ENCODE measurements at places on chromosomes 7 and 10.

DNA sequence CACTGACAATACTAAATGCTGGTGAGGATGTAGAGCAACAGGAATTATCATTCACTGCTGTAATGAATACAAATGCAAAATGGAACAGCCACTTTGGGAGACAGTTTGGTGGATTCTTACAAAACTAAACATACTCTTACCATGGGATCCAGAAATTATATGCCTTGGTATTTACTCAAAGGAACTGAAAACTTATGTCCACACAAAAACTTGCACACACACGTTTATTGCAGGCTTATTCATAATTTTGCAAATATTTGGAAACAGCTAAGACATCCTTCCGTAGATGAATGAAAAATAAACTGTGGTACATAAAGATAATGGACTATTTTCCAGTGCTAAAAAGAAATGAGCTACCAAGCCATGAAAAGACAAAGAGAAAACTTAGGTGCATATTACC lies 69.6 kb downstream of the SEM1 start:
- DNase-seq, result no peak

GRCh38 chr7:127946111-127946510 lies 85.1 kb downstream of the LRRC4 start:
- DNase-seq, result no peak

- no peak for DNase-seq
These were observed 80.7 kb upstream of the PALS2 start for GRCh38 chr7:24492576-24492975.

GRCh38 chr7:130369831-130370550 lies 10.3 kb upstream of the CPA1 start:
- no peak for DNase-seq

- DNase-seq, result no peak
These were observed 119.5 kb downstream of the TRRAP start for GRCh38 chr7:98997846-98998245.

DNA sequence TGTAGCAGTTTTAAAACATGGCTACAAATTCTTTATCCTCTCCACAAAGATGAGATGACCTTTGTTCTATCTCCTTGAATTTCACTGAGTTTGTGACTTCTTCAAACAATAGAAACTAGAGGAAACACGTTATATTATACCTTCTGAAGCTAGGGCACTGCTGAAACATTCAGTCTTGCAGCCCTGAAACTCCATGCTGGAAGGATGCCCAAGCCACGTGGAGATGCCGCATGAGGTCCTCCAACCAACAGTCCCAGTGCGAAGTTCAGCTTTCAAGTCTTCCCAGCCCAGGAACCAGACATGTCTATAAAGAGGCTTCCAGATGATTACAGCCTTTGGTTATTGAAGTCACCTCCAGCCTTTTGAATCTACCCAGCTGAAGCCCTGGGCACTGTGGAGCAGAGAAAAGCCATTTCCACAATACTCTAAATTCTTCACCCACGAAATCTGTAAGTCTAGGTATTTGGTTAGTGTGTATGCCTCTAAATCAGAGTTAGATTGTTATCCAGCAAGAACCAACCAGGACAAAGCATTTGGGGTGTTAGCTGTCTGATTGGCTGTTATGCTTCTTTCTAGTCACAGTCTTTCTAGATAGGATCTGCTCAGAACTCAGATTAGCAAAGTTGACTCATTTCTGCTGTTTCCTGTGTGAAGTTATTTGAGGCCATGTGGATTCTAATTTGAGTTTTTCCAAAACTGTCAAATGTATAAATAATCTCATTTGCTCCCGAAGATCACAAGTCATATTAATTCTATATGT lies 186.5 kb upstream of the TMEM72 start:
- DNase-seq, result no peak

GRCh38 chr7:84469034-84469433 lies 274.4 kb upstream of the SEMA3A start:
- no peak for DNase-seq

DNA sequence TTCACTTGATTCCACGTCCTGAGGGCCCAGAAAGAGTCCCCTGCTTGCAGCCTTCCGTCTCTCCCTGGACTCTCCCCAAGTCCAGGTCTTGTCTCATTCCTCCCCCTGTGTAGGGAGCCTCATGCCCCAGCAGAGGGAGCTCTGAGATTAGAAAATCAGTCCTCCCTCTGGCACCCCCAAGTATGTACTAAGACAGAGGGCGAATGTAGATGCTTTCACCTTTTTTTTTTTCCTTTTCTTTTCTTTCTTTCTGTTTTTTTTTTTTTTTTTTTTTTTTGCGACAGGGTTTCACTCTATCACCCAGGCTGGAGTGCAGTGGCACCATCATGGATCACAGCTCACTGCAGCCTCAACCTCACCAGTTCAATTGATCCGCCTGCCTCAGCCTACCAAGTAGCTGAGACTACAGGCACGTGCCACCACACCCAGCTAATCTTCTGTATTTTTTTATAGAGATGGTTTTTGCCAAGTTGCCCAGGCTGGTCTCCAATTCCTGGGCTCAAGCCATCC lies 10.3 kb downstream of the SFXN3 start:
- peak; percentile 69 for DNase-seq

Measured in CMK (cell line).